Daoy (cell line): ENCODE measurements at places on chromosomes 4 and X. TPM values are rescaled to one million over a fixed set of nuclear protein-coding genes. Genes with fewer than 3 reads are reported as not detected.

Gene MAPK10
- total RNA-seq, result 0.06 TPM in 1 of 2 replicates, not detected in the other

GRCh38 chr4:34280131-34280530 lies 1964.2 kb downstream of the ARAP2 start:
- no peak for DNase-seq

DNA sequence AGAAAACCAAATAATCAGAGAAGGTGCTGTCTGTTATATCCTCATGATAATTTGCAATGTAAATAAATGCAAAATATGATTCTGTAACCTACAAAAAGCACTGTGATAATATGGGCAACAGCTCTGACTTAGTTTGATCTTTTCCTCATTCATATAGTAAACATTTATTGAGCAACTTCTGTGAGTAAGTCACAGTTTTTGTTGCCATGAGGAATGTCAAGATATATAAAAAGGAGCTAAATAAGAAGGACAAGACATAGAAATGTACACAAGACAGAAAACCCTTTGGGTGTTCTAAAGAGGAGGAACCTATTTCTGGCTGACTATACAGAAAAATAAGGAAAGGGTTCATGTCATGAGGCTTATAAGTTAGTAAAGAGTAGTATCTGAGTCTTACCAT lies 44.3 kb downstream of the ARSJ start:
- DNase-seq, result no peak

Gene GAGE12E
- total RNA-seq, result not detected in 2 replicates

DNA sequence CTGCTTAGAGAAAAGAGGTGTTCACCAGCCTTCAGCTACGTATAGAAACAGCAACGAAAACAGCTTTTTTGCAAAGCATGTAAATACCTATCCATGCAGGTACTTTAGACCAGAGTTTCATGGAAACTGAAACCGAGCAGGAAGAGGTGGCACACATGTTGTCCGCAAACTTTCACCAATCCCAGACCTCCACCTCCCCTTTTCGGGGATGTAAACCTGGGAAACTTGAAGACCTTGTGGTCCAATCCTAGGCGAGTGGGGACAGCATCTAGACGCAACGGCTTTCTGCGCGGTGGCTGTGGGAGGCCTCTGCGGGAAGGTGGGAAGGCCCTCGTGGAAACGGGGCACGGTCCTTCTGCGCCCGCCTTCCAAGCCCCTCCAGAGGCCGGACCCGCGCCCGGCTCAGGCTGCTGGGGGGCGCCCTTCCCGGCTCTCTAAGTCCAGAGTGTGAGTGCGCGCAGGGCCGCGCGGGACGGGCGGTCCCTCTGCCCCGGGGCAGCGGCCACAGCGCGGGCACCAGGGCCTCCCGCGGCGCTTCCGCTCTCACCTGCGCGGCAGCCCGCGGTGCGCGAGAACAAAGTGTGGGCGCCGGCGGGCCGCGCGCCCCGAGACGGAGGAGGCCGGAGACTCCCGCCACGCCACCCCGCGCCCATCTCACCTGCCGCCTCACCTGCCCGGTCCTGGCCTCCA lies 830 bp upstream of the SHROOM2 start:
- no peak for DNase-seq

DNA sequence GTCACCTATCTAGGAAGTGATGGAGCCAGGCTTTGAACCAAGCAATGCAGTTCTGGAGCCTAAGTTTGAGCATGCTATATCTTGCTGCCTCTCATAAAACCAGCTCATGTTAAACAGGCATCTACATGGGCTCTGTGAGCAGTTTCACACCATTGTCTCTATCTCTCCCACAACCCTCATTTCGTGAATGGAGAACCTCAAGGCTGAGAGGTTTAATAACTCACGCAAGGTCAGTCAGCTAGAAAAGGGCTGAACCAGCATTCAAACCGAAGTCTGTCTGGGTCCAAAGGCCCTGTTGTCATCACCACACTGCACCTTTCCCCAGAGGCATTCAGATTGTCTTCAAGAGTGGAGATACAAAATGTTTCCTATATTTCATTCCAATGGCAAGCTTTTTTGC lies 369.2 kb downstream of the MID1IP1 start:
- no peak for DNase-seq

Gene FAT4
- 0.46 and 1.0 TPM in 2 replicates for total RNA-seq

DNA sequence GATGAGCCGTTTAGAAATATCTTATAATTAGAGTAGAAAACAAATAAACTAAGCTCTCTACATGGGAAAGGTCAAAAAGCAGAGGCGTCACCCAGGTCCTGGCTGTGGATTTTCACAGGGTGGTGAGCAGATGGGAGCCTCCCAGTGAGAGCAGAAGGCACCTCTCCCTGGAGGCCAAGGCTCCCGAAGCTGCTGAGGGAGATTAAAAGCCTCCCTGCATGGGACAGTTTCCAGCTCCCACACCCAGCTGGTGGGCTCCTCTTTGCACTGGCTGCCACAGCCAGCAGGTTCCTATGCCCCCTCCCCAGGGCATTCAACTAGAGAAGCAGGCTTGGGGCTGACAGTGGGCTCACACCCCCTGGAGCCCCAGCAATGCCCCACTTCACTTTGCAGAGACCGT lies 55.2 kb upstream of the TBC1D9 start:
- DNase-seq, result no peak

DNA sequence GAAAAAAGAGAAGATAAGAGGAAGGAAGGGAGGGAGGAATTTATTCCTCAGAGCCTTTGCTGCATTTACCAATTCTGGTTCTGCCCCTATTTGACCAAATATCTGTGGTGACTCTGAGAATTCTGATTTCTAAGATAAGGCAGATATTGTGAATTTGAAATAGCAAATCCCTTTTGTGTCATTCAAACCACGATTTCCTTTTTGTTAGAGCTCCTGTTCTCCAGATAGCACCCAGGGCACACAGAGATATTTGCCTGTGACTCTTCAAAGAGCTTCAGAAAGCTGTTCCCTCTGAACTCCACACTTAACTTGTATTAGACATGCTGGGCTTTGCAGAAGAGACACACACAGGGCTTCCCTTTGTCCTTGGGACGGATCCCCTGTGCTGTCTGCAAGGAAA lies 272.2 kb downstream of the DHRSX start:
- DNase-seq, result no peak

DNA sequence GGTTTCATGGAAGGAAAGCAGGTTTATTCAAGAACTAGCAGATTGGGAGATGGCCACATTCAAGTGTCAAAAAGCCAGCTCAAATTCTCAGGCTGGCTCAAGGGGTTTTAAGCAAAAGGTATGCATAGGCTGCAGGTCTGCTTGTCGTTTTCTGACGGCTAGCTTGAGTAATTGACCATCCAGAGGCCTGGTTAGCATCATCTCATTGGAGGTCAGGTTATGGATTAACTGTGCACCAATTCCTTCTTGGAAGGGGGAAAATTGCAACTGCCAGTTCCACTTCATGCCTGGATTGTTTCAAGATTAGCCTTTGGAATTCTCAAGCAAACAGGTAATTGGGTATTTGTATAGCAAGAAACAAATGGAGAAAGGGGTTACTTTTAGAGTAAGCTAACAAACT lies 62.1 kb downstream of the FUNDC1 start:
- no peak for DNase-seq

Gene SMPX
- not detected in 2 replicates for total RNA-seq

Gene F8
- 0.63 and 2.2 TPM in 2 replicates for total RNA-seq

- peak; percentile 6 for DNase-seq
Observed at GRCh38 chr4:22739968-22740367, 47.2 kb downstream of the GBA3 start.

Gene STPG2
- total RNA-seq, result not detected in 2 replicates

Gene PDE6B
- total RNA-seq, result 0.51 and 4.2 TPM in 2 replicates

Gene PGK1
- total RNA-seq, result 282 and 355 TPM in 2 replicates

DNA sequence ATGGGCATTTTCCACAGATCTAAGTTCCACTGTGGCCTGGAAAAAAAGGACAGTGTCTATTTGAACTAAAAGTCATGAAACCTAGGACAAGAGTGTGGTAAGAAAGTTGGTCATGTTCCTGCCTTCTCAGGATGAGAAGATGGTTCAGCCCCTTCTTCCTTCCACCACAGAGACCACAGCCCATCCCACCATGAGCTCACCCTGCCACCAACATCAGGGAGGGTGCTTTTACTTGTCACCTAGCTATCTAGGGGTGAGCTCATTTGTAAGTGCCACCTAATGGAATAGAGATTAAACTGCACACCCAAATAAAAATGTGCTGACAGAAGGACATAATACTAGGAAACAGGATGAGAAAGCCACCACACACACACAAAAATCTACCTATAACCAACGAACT lies 235.9 kb downstream of the SPIN4 start:
- DNase-seq, result no peak

DNA sequence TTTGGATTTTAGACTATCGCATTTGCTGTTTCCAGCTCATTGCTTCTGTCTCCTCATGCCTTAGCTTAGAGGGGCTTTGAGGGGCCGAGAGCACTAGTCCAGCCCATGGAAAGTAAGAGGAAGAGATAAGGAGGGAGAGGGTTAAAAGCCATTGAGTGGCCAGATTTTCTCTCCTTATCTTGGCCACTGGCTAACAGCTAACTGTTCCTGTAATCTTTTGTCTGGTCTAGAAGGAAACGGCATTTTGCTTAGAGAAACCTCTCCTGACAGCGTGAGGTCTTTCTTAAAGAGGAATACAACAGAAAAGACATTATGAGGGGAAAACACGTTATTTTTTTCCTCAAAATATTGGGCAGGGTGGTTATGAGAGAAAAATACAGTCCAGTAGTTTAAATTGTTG lies 7.9 kb downstream of the GPR101 start:
- DNase-seq, result no peak

GRCh38 chrX:3415011-3415410 lies 68.6 kb upstream of the MXRA5 start:
- no peak for DNase-seq

DNA sequence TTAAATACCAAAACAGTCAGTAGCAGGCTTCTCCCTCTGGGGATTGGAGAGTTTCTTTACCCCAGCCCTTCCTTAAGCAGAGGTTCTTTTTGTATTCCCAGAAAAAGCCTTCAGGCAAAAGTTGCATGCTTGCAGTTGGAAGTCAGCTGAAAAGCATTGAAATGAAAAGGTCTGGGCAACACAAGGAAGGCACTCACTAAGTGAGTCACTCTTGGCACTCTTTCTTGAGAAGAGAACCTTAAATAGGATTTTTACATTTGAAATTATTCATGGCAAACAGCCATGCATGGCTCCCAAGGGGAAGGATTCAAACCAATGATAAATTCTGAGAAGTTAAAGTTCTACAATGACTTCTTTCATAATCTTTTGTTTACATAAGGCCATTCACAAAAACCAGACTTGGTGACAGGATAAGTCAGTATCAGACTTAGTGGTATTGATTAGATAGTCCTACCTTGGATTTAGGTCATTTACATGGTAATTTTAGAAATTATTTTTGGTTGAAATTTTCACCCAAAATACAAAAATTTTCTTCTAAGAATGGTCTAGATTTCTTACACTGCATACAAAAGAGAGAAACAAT lies 2068.9 kb downstream of the PCDH7 start:
- no peak for DNase-seq

GRCh38 chr4:108215055-108215454 lies 46.3 kb upstream of the LEF1 start:
- no peak for DNase-seq

Gene FAM236C
- total RNA-seq, result not detected in 2 replicates

DNA sequence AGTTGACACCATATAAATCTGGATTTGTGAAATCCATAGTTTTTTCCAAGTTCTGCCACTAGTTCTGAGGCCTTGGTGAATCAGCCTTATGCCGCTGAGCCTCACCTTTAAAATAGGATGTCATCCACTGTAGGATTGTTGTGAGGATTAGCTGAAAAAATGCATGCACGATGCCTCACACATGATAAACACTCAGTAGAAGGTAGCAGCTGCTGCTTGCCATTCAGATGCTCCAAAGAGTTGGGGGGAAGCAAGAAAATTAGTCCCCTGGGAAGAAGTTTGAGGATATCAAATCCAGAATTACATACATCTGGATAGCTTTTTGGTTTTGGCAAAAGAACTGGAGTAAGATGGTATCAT lies 7.4 kb downstream of the MMAA start:
- DNase-seq, result no peak

Gene MMRN1
- not detected in 2 replicates for total RNA-seq

DNA sequence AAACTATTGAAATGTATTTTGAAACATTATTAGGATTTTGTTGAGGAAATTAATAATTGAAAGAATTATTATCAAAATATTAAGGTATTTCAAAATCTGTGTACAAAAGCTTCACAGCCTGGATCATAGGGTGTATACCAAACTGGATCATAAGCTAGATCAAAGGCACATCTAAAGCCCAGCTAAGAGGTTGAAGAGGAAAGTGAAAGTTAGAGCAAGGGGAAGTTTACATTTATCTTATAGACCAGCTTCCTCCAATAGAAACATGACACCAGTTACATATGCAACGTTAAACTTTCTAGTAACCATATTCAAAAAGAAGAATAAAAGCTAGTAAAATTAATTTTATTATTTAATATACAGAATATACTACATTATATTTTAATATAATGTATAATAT lies 227.2 kb upstream of the BMP3 start:
- DNase-seq, result no peak

GRCh38 chr4:179766938-179767337 lies 2324.7 kb upstream of the AGA start:
- no peak for DNase-seq

DNA sequence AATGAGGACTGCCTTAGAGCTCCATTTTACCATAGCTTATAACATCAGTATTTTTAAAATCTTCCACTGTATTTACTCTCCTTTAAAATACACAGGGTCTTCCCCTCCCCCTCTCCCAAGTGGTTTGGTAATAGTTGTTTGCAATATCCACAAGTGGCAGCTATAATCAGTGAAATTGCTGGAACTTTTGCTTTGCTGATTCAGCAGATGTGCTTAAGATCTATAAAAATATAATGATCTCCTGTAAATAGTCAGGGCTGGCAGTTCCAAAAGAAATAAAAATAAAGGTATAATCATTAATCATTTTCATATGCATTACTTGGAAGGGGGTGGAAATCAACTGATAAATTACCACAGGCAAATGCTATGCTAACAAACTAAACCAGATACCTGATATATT lies 345.2 kb downstream of the KLHL13 start:
- no peak for DNase-seq
